ENCODE measurements at places on chromosomes 4 and X. TPM values are rescaled to one million over a fixed set of nuclear protein-coding genes. Genes with fewer than 3 reads are reported as not detected.

LGI2 gene
- 0.07 TPM for total RNA-seq

FGF13 gene
- total RNA-seq = 0.07 TPM

RENBP gene
- 0.09 TPM for total RNA-seq

UNC5C gene
- not detected for total RNA-seq

All from A549 treated with GW870086 at 1 μM for 4 hours (cell line).